Activated CD8-positive, alpha-beta memory T cell treated with anti-CD3 and anti-CD28 coated beads for 24 hours (primary cell): ENCODE measurements at places on chromosomes 11 and 22.

DNA sequence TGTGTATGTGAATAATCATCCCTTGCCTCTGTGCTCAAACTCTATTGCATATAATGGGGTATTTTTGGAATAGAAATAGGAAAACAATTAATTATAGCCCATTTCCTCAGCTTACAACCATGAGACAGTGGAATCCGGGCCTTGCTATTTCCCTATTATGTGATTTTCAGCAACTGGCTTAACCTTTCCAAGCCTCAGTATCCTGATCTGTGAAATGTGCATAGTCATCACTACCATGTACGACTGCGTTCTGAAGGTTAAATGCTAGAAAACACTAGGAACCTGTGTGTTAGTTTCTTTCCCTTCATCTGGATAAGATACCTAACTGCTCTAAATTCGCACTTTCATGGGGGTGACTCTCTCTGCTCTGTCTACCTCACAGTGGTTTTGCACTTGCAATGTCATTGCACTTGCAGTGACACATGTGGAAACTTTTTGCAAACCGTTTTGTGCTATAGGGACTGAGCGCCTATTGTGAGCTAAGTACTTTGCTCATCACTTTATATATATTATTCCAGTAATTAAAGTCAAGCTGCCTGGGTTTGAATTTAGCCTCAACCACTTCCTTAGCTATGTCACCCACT is 48.3 kb downstream of the IRAG1 start:
- no peak for DNase-seq

DNA sequence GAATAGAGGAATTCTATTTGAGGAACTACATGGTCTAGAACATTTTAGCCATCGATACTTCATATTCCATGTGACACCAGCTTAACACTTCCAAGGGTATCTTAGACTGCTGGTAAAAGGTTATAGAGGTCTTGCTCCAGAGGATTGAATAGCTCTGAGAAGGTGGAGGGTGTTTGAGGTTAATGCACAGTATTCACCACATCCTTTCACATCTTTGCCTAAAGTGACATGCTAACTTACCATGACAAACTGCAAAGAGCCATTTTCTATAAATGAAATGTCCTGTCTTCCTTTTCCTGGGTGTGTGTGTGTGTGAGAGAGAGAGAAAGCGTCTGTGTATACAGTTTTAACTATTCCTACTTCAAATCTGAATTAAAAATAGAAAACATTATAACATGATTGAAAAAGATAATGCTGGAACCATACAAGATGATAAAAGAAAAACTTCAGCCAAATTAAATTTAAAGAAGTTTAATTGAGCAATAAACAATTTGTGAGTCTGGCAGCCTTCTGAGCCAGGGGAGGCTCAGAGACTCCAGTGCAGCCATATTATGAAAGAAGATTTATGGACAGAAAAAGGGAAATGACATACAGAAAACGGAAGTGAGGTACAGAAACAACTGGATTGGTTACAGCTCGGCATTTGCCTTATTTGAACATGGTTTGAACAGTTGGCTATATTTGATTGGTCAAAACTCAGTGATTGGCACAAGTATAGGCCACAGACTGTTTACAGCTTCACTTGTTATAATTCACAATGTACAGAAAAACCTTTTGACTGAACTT is 320.9 kb upstream of the CCDC179 start:
- no peak for DNase-seq

GRCh38 chr11:72001834-72002591 is 3.3 kb downstream of the IL18BP start:
- DNase-seq: no peak

- no peak for DNase-seq
These were observed 31.6 kb upstream of the HORMAD2 start for GRCh38 chr22:30048681-30049080.
